ENCODE measurements at places on chromosomes 6 and 20.

GRCh38 chr6:42093582-42094329 is 43.4 kb downstream of the TAF8 start:
- no peak for DNase-seq

GRCh38 chr6:7727086-7727945 is 1.4 kb downstream of the BMP6 start:
- DNase-seq, result peak; percentile 24

DNA sequence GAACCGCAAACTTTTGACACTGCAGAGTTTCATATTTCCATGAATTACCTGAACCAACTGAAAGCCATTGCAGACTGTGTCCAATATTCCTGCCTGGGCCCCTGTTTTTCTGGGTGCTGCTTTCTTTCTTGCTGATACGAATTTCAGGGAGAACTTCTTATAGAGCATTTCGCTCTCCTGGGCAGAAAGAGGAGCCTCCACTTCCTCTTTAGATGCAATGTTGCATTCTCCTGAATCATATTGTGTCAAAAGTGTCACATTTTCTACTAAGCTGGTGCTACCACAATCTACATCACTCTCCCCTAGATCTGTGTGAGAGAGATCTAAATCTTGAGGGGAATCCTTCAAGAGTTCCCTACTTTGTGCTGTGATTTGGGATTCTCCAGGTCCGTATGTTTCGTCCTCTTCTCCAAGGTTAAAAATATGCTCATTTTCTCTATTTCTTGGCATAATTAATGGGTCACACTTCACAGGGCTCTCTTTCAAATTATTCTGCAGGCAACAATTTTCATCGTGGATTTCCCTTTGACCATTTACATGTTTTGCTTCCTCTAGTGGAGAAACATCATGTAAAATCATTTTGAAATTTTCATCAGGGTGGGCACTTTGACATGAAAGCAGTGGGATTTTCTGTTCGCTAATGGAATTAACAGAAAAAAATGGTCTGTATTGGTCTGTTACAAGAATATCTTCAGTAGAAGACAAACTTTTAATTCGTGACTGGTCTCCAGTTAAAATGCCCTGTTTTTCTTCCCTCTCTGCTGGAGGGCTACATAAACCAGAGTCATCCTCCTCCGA is 102.3 kb downstream of the DST start:
- no peak for DNase-seq

DNA sequence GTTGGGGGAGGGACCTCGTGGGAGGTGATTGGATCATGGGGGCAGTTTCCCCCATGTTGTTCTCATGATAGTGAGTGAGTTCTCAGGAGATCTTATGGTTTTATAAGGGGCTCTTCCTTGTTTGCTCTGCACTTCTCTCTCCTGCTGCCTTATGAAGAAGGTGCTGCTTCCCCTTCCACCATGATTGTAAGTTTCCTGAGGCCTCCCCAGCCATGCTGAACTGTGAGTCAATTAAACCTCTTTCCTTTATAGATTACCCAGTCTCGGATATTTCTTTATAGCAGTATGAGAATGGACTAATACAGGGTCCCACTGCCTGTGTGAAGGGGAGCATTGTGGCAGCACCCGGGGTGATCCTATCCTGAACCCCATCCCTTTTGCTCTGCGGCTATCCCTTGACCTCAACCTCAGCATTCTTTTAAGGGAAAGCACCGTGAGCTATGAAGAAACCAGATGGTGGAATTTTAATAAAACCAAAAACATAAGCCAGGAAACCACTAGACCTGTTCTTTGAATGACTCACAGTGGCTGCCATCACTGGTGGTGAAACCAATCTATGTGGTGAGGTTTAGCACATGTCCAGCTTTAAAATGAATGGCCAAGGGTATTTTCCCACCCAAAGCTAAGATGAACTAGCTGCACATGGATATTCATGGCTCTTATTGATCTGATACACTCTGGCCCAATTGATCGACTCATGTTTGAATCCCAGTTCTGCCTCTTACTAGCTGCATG is 62.2 kb downstream of the ZDHHC14 start:
- no peak for DNase-seq

GRCh38 chr6:23301556-23301955 is 732.2 kb downstream of the HDGFL1 start:
- no peak for DNase-seq

- DNase-seq, result no peak
Observed at GRCh38 chr6:125931733-125932450, 24.7 kb upstream of the HINT3 start.

DNA sequence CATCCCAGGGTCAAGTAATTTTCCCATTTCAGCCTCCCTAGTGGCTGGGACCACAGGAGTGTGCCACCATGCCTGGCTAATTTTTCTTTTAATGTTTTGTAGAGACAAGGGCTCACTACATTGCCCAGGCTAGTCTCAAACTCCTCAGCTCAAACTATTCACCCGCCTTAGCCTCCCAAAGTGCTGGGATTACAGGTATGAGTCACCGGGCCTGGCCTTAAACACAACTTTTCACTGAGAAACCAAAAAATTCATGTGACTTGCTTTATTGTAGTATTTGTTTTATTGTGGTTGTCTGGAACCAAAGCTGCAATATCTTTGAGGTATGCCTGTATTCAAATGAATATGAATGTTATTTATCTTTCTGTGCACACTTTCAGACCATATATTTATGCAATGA is 72.2 kb downstream of the RWDD2A start:
- no peak for DNase-seq

All from SHP77 (cell line).